ENCODE measurements at places on chromosomes 2 and 18.

GRCh38 chr2:3493615-3494007 is 25.7 kb downstream of the ADI1 start:
- no peaks in the 10 kb centered on the region for H3K27me3 ChIP-seq
- no peaks in the 10 kb centered on the region for H3K36me3 ChIP-seq
- H3K27ac ChIP-seq: no peak overlapping the region
- no peak for DNase-seq
- H3K4me3 ChIP-seq: no peak overlapping the region

DNA sequence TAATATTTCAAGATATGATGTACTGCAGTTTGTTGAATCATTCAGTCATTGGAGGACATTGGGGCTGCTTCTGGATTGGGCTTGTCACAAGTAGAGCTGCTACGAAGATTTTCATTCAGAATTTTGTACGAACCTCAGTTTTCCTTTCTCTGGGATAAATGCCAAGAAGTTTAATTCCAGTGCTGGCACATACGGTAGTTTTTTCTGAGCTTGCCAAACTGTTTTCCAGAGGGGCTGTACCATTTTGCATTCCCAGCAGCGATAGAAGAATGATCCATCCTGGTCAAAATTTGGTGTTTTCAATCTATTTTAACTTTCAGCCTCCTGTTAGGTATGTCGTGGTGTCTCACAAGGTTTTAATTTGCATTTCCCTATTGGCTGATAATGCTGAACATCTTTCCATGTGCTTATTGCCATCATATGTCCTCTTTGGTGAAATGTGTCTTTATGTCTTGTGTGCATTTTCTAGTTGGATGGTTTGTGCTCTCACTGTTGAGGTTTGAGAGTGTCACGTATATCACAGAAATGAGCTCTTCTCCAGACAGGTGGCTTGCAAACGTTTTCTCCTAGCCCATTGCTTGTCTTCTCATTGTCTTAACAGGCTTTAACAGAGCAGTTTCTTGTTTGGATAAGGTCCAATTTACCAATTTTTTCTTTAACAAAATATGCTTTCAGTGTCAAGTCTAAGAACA is 612.6 kb downstream of the GALR1 start:
- no peak overlapping the region for H3K4me3 ChIP-seq
- H3K36me3 ChIP-seq: no peaks in the 10 kb centered on the region
- no peaks in the 10 kb centered on the region for H3K27me3 ChIP-seq
- no peak overlapping the region for H3K27ac ChIP-seq
- no peak for DNase-seq

DNA sequence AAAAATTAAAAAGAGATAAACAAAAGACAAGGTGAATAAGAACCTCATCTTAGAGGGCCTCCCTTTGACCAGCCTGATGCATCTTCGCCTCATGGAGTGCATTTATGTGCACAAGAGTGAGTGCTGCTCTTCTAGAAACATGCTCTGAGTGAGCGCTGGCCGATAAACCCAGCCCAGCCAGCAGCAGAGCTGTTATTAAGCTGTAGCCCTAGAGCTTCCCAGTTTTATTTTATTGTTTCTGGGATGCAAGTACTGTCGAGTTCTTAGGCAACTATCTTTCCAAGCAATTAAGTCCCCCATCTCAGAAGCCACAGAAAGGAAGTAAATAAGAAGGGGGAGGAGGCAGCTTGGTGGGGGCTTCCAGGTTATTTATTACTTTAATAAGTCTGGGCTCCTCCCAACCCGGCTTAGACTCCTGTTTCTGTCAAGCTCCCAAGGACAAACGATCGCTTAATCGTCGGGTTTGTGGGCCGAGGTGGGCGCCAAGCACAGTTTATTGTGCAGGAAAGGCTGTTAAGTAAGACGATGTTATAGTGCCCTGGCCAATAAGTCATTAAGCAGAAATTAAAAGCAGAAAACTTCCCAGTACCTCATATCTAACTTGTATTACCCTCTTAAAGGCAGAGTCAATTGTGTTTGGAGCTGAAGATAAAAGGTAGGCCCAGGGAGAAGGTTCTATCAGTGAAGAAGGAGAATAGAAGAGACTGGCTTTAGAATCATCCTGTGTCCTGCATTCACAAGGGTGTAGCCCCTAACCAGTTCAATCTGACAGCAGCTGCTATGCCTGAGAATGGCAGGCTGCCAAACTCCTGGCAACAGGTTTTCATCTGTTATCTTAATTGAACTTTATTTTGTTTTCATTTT is 176.3 kb downstream of the PIK3C3 start:
- no peak overlapping the region for H3K27ac ChIP-seq
- no peaks in the 10 kb centered on the region for H3K4me1 ChIP-seq
- H3K36me3 ChIP-seq: no peaks in the 10 kb centered on the region
- DNase-seq: no peak

DNA sequence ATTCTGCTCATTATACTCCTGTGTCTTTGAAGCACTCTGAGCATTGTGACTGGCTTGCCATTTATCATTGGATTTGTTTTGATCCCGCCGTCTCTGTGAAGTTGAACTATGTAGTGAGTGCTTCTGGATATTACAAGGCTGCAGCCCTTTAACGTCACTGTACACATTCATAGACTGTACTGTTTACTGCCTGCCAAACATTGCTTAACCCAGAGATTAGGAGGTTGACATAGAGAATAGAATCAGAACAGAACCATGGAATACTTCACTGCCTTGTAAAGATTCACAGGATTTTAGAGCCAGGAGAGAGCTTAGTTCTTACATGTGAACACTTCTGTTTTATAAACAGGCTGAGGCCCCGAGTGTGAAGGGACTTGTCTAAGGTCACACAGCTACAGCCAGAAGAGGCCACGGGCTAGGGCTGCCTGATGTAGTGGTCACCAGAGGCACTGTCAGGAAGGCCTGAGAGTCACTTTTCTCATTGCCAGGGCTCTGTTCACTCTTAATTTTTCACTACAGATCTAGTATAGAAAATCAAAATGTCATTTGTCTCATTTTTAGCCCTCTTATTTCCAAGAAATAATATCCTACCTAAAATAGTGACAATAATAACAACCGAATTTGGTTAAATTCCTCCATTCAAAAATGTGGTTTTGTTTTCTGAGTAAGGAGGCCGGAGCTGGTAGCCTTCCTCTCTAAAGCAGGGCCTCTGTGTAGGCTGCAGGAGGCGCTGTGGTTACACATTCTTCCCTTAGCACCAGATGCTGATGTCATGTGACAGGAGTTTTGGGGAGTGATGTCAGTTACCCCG is 87.9 kb downstream of the UGGT1 start:
- H3K4me1 ChIP-seq: no peaks in the 10 kb centered on the region
- H3K4me3 ChIP-seq: no peak overlapping the region
- H3K27me3 ChIP-seq: no peaks in the 10 kb centered on the region
- peaks cover 18% of the 10 kb centered on the region for H3K36me3 ChIP-seq
- peak; percentile 36 for DNase-seq
- H3K27ac ChIP-seq: no peak overlapping the region

- H3K27me3 ChIP-seq: no peaks in the 10 kb centered on the region
- no peaks in the 10 kb centered on the region for H3K4me1 ChIP-seq
- no peaks in the 10 kb centered on the region for H3K36me3 ChIP-seq
- DNase-seq: no peak
- H3K4me3 ChIP-seq: no peak overlapping the region
Measured at GRCh38 chr2:196902828-196903227, 23.7 kb downstream of the PGAP1 start.

GRCh38 chr2:180846756-180847472 is 133.5 kb upstream of the UBE2E3 start:
- H3K27ac ChIP-seq: no peak overlapping the region
- no peaks in the 10 kb centered on the region for H3K4me1 ChIP-seq
- H3K36me3 ChIP-seq: no peaks in the 10 kb centered on the region

- peaks cover 22% of the 10 kb centered on the region for H3K4me1 ChIP-seq
- no peak for DNase-seq
- no peaks in the 10 kb centered on the region for H3K27me3 ChIP-seq
Measured at GRCh38 chr18:49172246-49172645, 221.5 kb upstream of the SMAD7 start.

GRCh38 chr2:30346471-30347169 is 100.4 kb upstream of the LCLAT1 start:
- no peak overlapping the region for H3K4me3 ChIP-seq
- H3K27ac ChIP-seq: peak overlapping the region; percentile 13
- peak; percentile 19 for DNase-seq

GRCh38 chr18:13221869-13222855 is 3.6 kb downstream of the LDLRAD4 start:
- no peak for DNase-seq
- no peak overlapping the region for H3K4me3 ChIP-seq
- no peak overlapping the region for H3K27ac ChIP-seq
- H3K36me3 ChIP-seq: no peaks in the 10 kb centered on the region
- no peaks in the 10 kb centered on the region for H3K4me1 ChIP-seq

DNA sequence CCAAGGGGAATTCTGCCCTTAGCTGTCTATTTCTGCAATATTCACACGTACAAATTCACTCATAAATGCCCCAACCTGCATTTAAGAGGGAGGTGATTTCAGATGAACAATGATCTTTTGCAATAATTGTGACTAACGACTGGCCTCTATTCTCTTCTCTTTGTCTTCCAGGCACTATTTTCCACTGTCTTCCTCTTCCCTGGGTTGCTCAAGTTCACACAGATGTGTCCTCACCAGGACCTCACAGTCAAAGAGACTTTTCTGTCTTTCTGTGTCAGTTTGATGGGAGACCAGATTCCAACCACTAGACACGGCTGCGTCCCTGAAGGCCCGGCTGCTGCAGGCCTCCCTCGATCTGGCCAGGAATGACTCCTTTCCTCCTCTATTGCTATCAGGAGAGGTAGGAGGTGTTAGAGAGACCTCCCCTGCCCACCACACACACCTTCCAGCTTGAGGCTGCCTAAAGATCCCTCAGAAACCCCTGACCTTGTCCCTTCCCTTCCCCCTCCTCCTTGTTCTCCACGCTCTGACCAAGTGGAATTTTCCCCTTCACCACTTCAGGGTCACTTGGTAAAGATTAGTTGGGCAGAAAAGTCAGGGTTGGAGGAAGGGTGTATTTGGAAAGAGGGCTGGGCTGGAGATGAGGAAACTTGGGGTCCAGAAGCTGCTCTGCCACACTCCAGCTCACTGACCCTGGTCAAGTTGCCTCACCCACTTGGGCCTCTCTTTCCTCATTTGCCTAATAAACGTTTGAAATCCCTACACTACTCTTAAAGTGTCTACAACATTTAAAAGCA is 109.2 kb upstream of the COPS8 start:
- no peak for DNase-seq
- H3K27ac ChIP-seq: no peak overlapping the region
- no peaks in the 10 kb centered on the region for H3K27me3 ChIP-seq
- no peak overlapping the region for H3K4me3 ChIP-seq

DNA sequence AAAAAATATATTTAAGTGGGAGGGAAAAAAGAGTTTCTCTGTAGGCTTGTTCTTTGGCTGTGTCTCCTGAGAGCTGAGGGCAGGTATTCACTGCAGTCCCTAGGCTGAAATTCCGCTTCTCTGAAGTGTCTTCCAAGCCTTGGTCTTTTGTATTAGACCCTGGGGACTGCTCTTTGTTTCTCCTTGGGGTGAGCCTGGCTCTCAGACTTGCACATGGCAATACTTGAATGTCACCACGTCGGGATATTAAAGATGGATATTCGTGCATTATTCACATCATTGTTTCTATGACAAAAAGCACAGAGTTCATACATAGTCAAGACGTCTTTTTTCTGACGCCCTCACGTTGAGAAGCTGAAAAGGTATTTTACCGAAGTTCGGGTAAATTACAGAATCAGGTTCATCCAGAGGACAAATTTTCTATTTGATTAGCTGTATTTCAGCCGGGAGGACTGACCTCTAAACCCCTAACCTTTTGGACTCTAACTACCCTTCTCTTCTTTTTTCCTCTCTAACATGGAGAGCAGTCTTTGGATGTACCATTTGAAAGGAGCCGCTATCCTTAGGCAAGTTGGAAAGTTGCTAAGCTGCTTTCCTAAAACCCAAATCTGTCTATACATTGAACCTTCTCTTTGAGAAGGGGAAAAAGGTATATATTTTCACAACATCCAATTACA is 2.4 kb upstream of the HOXD3 start:
- no peaks in the 10 kb centered on the region for H3K4me1 ChIP-seq
- no peak for DNase-seq
- no peak overlapping the region for H3K4me3 ChIP-seq
- no peaks in the 10 kb centered on the region for H3K36me3 ChIP-seq
- no peak overlapping the region for H3K27ac ChIP-seq
- H3K27me3 ChIP-seq: no peaks in the 10 kb centered on the region

DNA sequence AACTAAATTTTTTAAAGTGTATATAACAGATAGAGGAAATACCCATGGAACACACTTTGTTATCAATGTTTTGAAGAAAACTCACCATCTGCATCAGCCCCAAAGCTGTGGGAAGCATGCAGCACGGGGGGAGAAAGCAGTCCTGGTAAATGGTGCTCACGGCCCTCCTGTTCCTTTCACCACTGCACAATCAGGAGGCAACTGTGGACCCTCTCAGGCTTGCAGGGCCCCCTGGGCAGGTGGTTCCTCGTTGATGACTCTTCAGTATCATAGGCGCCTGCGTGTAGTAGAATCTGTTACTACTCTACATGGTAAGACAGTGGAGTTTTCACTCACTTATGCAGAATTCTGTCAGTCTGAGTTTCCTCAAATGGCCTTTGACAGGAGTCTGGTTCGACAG is 4.9 kb upstream of the CNDP1 start:
- no peak for DNase-seq
- H3K36me3 ChIP-seq: no peaks in the 10 kb centered on the region
- H3K4me3 ChIP-seq: no peak overlapping the region

All from pancreas (tissue), 10 donors.